T-helper 2 cell (primary cell): ENCODE measurements at places on chromosomes 3 and 15.

- DNase-seq = no peak
Observed at GRCh38 chr3:179695672-179696313, 43.0 kb downstream of the USP13 start.

- DNase-seq = no peak
Observed at GRCh38 chr3:132538072-132538471, 59.0 kb upstream of the ACKR4 start.

DNA sequence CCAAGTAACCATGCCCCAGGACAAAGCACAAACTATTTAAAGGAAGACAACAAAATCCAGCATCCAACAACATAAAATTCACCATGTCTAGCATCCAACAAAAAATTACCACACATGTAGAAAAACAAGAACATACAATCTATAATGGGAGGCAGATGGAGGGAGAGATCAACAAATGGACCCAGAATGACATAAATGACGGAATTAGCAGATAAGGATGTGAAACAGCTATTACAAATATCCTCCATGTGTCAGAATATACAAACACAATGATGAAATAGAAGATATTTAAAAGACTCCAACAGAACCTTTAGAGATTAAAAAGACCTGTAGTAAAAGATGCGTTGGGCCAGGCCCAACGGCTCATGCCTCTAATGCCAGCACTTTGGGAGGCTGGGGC, 10.8 kb downstream of the LYSMD4 start:
- no peak for DNase-seq

- DNase-seq = peak; percentile 92
Observed at GRCh38 chr3:69326855-69327300, 59.0 kb downstream of the FRMD4B start.

GRCh38 chr3:149816986-149817385, 4.0 kb downstream of the RNF13 start:
- no peak for DNase-seq

GRCh38 chr3:186121968-186122367, 13.1 kb upstream of the ETV5 start:
- DNase-seq = no peak
